ENCODE measurements at places on chromosomes 7 and 10.
A peak's percentile ranks its signal among the peaks of the same experiment; 100 is the strongest.

- no peak for DNase-seq
Observed at GRCh38 chr7:16619979-16620408, 25.6 kb downstream of the ANKMY2 start.

- DNase-seq = no peak
Observed at GRCh38 chr7:88169717-88170320, 50.0 kb downstream of the SRI start.

DNA sequence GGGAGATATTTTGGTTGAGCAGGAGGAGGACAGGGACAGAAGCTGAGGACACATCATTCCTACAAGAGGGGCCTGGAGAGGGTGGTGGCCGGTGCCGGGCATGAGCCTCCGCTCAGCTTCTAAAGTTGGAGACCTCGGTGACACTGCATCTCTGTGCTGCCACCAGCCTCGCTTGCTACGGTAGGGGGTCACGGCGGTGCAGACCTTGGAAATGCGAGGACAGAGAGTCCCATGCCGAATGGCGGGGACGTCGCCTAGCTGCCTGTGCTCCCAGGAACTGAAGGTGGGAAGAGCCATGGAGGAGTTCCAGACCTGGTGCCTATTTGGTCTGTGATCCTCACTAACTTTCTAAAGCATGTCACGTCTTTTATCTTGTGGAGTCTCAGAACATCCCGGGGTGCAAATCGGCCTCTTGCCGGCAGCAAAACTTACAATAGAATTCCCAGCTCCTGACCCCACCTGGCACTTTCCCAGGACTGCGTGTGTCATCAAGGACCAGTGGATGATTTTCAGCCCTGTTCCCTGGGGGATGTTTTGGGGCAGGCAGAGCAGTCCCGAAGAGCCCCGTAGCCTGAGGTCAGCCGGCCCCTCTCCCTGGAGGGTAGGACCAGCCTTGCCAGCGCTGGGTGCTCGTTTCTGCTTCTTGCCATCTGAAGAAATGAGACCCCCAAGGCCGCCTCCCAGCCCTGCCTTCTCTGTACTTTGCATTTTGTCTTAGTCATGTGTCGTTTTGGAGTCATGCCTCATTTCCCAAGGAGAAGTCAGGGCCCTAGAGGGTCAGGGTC lies 205.8 kb upstream of the SHH start:
- no peak for DNase-seq

DNA sequence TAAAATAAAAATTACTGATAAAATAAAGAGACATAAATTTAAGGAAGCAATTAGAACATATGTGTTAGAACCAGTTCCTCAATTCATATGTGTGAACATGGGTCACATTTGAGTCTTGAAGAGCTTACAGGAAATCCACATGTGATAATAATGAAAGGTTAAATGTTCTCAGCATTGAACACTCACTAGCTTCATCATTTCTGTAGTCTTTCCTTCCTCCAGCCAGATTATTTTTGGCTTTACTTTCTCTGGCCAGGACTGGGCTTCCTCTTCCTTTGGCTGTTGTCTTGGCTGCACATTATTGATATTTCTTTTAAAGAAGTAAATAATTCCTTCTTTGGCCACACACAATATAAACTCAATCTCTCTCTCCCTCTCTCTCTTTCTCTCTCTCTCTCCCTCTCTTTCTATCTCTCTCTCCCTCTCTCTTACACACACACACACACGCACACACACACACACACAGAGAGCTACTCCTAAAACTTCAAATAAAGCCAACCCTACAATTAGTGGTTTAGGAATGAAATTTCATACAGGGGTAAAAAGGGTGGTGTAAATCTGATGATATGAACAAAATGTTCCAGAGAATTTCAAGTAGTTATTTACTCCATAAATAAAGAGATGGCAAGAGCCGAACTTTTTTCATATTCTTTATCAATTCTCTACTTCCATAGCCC lies 171.2 kb downstream of the REEP3 start:
- DNase-seq = no peak

DNA sequence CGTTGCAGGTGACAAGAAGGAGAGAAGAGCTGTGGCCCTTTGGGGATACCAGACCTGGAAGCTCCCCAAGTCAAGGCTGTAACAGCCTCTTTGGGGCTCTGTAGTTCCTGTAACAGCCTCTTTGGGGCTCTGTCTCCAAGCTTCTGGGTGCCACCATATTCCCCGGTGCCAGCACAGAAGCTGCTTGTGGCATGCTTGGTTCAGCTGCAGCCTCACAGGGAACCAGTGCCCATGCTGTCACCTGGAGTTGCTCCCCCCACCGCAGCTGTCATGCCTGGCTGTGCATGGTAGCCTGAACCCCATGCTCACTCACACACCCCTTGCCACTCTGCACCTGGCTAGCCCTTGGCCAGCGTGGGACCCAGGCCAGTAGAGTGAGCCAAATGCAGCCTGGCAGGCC lies 109.1 kb downstream of the ELAPOR2 start:
- no peak for DNase-seq

DNA sequence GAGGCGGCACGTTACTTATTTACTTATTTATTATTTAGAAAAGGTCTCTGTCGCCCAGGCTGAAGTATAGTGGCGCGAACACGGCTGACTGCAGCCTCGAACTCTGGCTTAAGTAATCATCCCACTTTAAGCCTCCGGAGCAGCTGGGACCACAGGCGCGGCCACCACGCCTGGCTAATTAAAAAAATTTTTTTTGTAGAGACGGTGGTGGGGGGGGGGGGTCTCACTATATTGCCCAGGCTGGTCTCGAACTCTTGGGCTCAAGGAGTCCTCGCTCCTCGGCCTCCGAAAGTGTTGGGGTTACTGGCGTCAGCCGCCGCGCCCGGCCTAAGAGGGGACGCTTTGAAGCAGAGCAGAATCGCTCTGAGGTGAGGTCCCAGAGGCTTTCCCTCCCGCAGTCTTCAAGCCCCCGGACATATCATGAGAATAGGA lies 675 bp upstream of the FRAT2 start:
- no peak for DNase-seq

GRCh38 chr7:83870515-83870914 lies 221.6 kb upstream of the SEMA3E start:
- DNase-seq = no peak

DNA sequence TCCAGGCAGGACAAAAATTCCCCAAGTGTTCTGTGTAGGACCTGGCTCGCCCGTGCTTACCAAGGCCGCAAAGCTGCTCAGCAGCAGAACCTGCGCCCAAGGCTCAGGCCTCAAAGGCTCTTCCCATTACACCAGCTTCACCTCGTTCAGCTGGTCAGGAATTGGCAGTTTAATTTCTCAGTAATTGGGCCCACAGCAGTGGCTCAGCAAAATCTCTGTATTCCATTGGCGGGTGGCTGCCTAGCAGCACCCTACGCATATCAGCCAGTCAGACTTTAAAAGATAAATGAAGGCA lies 5.8 kb downstream of the FZD9 start:
- DNase-seq = no peak

GRCh38 chr10:77841711-77842375 lies 84.7 kb downstream of the DLG5 start:
- no peak for DNase-seq

DNA sequence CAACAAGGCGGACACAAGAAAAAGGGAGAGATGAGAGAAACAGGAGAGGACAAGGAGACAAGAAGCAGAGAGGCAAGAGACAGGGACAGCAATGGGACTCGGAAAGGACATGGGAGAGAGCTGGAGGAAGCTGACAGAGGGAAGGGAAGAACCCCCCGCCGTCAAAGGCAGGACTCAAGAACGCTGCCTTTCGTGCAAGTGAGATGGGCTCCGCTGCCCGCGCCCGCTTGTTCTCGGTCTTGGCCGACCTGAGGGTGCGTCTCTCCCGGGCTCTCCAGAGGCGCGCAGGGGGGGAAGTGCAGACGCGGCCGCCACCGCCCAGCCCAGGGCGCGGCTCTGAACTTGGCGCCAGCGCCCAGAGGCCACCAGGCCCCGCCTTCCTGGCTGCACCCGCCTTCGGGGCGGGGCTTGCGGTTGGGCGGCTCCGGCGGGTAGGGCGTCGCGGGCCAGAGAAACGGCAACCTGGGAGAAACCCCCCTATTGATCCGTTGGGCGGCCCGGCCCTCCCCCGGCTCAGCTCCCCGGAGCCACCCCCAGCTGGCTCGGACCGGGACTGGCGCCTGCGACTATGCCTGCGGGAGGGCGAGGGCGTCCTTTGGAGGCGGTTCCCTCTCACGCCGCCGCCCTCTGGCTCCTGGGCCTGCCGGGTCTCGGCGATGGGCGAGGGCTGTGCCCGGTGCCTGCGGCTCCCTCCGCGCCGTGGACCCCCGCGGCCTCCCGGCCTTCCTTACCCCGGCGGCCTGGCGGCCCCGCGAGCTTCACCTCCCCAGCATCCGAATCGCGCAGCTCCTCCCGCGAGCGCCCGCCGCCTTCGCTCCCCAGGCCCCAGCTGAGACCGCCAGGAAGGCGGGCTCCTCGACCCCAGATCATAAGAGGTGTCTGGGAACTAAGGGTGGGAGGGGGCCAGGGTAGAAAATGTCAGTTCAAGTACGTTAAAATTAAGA lies 2.2 kb upstream of the ANTXRL start:
- peak; percentile 82 for DNase-seq

DNA sequence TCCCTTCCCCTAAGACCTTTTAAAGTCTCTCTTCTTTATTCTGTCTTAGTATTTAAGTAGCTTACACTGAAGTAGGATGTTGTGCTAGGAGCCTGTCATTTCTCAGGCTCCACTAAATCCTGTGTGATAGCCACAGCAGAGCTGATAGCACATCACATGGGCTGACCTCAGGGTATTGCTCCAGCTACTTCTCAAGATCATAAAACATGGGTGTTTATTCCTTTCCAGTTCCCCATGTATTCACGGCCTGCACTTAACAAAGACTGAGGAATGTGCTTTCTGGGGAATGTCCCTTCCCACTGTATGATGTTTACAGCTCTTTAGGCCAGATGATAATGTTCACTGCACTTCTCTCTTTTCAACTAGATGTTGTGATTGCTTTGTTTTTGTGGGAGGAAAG lies 1086.8 kb downstream of the KCNMA1 start:
- no peak for DNase-seq

- DNase-seq = no peak
Observed at GRCh38 chr7:149161241-149161848, 14.1 kb downstream of the ZNF398 start.

DNA sequence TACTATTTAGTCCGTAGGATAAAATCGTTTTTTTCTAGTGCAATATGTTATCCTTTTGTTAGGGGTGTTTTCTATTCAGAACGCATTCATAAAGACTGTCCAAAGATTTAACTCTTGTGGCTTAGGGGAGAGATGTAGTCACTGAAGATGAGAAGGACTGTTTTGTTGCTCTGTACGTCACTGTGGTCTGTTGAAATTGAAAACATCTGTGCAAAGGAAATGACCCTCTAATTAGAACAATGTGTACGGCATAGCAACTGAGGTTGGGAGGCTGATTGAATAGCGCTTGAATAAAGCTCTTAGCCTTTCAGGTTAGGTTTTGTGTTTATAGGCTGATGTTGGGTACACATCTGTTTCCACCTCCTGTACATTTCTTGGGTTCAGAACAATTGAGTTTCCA lies 453.4 kb upstream of the AKR1E2 start:
- DNase-seq = no peak

DNA sequence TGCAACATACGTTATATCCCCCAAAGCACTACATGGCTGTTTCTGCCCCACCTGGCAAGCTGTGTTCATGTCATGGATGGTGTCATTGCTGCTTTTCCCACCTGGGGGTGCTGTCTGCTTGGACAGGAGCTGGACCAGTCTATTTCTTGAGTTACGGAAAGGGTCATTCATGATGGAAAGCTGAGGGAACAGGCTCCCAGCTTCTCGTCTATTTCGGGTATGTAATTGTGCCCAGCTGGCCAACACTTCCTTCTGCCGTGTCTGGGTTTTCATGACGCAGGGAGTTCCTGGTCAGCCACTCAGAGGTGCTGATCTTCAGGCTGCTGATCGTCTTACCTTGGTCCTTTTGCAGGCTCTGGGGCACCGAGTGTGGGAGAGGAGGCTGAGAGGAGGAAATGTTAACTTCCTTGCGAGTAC lies 8.6 kb downstream of the BTBD16 start:
- DNase-seq = no peak

- no peak for DNase-seq
Observed at GRCh38 chr7:23346316-23346715, 47.2 kb downstream of the MALSU1 start.

DNA sequence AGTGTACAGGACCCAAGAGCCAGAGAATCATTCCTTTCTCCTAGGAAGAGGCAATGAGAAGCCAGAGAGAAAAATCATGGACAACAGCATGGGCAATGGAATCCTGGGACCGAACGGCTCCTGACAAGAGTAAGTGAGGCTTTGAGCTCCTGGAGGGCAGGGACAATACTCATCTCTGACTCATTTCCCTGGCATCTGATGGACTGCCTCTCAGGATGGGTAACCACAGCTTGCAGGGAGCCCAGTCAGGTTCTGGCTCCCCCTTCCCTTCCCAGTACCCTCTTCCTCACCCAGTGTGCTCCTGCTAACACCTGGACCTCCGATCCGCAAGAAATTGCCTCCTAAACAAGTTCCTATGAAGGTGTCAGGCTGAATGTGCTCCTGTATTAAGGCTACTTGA lies 51.2 kb upstream of the SORCS3 start:
- peak; percentile 71 for DNase-seq

- no peak for DNase-seq
Observed at GRCh38 chr10:15858861-15859281, 1.4 kb downstream of the MINDY3 start.

GRCh38 chr7:127189074-127189473 lies 63.7 kb downstream of the GRM8 start:
- no peak for DNase-seq

DNA sequence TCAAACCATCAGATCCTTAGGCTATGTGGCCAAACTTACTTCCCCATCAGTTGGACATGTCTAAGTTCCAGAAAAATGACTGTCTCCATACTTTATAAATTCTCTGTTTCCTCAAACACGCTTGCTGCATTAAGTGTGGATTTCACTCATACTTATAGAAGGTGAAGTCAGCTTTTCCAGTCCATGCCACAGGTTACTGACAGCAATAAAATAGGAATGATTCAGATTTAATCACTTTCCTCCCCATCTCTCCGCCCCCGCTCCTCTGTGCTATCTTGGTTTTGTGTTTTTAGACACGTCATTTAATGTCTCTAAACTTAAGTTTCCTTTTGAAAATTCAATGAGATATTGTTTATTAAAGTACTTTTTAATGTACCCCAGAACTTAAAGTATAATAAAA lies 1098.0 kb upstream of the C7orf33 start:
- peak; percentile 5 for DNase-seq

DNA sequence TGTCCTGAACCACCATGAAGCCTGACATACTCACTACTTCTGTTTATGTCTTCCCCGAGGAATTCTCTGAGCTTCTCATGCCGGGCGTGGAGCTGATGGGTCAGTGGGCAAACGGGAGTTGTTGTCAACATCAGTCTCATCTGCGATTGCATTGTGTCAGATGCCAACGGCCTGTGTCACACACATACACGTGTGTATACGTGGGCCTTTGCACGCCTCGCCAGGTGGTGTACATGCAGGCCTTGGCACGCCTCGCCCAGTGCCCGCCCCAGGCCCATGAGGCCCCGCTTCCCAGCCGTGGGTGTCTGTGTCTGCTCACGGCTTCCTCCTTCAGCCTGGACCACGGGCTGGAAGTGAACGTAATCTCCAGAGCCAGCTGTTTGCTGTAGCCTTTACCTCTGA lies 7.5 kb upstream of the CSGALNACT2 start:
- DNase-seq = no peak
